CD4-positive, alpha-beta T cell treated with Interleukin-4 for 4 hours (primary cell): ENCODE measurements at places on chromosomes 5 and 9.

DNA sequence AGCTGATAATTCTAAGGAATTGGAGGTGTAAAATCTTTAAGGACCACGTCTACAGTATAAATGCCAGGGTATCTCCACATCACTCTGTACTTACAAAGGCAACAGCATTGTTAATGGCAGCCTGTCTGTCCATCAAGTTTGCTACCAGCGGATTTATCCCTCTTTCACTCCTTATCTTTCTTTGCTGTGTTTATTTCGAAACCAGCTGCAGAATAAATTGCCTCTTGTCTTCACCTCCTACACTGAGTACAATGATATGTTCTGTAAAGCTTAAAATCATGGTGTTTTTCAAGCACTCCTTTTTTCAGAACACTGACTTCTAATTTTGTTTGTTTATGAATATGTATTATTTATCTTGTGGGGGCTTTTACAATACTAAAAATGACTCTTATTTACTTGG is 1088.1 kb downstream of the NR2F1-AS1 start:
- no peak for DNase-seq

DNA sequence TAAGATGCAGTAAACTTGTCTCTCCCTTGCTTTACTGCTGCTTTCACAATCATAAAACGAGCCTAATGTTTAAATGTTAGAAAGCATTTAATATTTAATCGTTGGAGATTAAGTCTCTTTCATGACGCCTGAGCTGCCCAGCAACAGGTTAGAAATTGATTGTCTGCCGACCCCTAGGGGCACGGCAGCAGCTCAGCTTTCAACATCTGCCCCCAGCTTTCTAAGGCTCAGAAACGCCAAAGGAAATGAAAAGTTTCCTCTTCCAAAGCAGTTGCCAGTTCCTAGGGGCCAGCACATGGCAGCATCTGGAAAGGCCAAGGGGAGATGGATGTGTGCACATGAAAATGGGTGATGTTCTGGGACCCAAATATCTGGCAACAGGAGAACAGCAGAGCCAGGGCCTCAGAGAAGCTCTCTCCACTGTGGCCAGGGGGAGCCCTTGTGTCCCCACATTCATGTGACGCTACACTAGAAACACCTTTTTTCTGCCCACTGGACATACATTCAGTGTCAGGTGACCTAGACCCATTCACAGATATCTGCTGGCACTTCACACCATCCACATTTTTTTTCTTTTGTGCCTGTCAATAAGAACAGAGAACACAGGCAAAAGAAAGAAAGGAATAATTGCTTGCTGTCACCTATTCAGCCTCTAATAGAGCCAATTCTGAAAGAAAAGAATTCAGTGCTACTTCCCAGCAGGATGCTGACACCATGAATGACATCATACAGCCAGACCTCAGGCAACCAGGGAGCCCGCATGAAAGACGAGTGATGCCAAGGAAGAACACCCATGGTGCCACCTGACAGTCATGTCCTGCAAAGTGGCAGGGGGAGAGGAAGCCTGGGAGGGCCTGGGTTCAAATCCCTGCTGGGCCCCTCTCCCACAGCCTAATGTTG is 205.0 kb upstream of the TAS2R1 start:
- DNase-seq: no peak

DNA sequence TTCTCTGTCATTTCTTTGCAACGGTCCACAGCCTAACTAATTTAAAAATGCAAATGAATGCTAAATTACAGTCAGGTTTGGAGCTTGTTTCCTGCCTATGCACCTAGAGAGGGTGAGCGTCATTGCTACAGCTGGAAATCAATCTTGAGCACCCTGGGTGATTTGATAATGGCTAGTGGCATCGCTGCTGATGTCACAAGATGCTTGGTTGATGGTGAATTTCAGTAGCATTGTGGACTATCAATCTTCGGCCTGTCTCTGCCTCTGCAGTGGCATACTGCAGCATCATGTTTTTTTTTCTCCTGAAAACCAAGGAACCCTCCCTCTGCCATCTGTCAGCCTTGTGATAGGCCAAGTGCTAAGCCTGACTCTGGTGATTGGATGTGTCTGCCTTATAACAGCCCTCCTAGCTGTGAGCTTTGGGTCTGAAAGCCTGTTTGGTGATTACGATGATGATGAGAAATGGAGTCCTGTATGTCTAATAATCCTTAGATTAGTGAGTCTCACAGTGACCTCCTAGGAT is 75.3 kb downstream of the NMUR2 start:
- no peak for DNase-seq

- no peak for DNase-seq
These were observed 222.6 kb upstream of the PIK3R1 start for GRCh38 chr5:67992923-67993322.

DNA sequence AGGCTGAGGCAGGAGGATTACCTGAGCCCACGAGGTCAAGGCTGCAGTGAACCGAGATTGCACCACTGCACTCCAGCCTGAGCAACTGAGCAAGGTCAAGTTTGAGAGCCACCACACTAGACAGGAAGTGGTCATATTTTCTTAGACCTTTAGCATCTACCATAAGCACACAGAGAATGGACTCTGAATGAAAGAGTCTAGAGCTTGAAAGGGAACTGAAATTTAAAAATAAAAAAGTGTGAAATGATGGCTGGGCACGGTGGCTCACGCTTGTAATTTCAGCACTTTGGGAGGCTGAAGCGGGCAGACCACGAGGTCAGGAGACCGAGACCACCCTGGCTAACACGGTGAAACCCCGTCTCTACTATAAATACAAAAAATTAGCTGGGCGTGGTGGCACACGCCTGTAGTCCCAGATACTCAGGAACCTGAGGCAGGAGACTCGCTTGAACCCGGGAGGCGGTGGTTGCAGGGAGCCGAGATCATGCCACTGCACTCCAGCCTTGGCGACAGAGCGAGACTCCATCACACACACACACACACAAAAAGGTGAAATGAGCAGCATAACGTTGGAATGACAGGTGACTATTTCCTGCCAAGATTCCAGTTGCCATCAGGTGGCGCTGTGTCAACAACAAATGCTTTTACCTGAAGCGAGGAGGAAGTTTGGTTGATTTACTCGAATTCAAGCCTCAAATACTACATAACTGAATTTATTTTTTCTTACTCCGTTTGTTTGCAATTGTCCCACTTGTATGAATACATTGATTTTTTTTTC is 21.3 kb upstream of the AK3 start:
- DNase-seq: peak; percentile 85

DNA sequence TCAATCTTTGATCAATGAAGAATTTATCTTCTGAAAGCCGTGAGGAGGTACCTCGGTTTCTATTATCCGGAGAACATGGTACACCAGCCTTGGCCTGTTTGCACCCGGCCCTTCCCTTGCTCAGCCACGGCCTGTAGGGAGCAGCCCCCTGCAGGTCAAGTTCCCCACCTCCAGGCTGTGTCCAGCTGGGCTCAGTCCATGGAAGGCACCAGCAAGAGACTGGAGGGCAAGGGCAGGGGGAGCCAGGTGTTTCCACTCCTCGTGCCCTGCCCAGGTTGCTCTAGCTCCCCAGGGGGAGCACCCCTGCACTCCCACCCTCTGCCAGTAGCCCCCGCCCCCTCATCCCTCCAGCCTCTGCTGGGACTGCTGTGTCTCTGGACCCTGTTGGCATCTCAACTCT is 87.3 kb upstream of the ADAMTS2 start:
- DNase-seq: no peak

DNA sequence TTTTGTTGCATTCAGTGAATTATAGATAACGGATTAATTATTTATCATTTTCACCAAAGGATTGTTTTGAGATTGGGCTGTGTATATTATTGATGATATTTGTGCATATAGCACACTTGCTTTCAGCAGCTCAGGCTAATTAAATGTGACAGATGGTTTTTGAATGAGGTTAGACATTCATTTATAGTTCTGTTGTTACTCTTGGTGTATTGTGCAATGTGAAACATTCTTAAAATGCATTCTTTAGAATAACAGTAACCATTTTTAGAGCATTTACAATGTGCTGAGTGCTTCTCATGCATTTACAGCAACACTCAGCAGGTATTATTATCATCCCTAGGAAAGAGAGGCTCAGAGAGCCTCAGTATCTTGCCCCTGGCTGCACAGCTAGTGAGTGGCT is 23.8 kb downstream of the NANS start:
- DNase-seq: no peak

GRCh38 chr9:120878188-120879130 is 1.5 kb upstream of the PHF19 start:
- DNase-seq: no peak

GRCh38 chr9:35488566-35489312 is 1.2 kb upstream of the RUSC2 start:
- no peak for DNase-seq

GRCh38 chr9:31519011-31519410 is 865.4 kb upstream of the ACO1 start:
- peak; percentile 15 for DNase-seq

DNA sequence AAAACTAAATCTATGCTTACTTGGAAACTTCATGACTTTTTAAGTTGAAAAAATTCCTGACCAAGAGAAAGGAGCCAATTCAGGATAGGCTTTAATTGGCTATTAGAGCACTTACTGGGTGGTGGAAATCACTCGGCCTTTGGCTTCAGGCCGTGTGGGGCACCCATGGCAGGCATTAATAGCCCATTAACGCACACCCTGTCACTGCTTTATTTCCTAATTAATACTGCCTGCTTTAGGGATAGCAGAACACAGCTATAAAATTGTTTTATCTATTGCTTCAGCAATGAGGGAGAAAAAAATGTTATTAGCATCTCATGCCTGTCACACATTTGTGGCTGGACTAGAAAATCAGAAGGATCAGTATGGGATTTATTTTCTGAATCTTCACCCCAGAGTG is 58.1 kb downstream of the PSAT1 start:
- DNase-seq: no peak

GRCh38 chr9:27181381-27181780 is 72.4 kb downstream of the TEK start:
- DNase-seq: no peak

GRCh38 chr9:136656795-136657611 is 5.7 kb upstream of the EGFL7 start:
- DNase-seq: no peak

DNA sequence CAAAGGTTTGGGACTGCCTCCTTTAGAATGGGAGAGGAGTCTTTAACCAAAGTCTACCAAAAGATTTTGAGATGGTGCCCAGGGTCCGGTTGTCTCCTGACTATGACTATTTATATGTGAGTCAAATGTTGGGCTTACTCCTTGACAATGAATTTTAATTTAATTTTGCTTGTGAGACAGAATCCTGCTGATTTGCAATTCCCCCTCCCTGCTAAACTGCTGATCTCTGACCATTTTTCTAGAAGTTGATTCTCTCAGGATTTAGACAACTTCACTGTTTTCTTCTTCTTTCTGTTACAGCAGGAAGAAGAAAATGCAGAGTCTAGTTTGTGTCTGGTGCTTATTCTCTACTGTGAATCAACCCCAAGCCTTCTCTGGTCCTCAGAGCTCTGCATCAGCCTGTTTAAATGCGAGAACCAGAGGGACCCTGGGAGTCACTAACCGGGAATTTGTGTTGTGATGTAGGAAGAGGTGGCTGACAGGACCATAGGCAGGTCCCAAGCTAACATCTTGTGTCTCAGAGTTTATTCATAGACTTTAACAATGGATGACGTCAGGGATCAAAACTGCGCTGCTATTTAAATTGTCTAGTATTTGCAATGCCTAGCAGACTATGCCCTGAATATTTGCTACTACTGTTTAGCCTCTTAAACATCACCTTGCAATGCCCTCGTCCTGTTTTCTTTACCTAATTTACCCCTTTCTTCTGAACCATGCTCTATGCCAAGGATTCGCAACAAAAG is 124.0 kb upstream of the TAF11L2 start:
- no peak for DNase-seq

GRCh38 chr5:52817818-52818217 is 30.1 kb downstream of the ITGA1 start:
- no peak for DNase-seq

DNA sequence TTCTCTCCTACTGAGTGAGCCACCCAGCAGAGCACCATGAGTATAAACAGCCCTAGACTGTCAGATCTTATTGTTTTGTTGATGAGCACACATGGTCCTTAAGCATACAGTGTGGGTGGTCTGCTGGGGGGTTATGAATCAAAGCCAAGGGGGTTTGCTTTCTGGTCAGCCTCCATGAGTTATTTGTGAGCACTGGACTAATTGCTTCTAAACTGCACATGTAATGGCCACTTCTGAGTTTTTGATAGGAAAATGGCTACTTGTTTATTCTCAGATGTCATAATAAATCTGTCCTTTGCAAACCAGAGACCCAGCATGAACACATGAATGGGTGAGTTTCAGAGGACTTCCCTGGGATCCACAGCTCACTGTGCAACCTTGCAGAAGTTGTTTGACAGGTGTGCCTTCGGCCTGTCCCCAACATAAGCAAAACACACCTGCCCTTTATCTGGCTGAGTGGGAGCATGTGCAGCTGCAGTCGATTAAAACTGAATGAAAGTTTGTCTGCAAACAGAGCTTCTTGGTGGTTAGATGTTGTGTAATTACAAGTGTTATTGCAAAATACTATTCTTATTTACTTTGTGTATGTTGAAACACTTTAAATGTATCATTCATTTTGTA is 35.9 kb downstream of the MAMDC2 start:
- DNase-seq: no peak

- peak; percentile 60 for DNase-seq
These were observed 63.4 kb downstream of the RAPGEF1 start for GRCh38 chr9:131676431-131676972.

GRCh38 chr9:126894052-126894603 is 20.5 kb upstream of the RALGPS1 start:
- DNase-seq: no peak

- DNase-seq: no peak
These were observed 23.1 kb upstream of the DMRTA1 start for GRCh38 chr9:22423566-22423965.

GRCh38 chr5:6543830-6544560 is 88.8 kb downstream of the NSUN2 start:
- DNase-seq: no peak

DNA sequence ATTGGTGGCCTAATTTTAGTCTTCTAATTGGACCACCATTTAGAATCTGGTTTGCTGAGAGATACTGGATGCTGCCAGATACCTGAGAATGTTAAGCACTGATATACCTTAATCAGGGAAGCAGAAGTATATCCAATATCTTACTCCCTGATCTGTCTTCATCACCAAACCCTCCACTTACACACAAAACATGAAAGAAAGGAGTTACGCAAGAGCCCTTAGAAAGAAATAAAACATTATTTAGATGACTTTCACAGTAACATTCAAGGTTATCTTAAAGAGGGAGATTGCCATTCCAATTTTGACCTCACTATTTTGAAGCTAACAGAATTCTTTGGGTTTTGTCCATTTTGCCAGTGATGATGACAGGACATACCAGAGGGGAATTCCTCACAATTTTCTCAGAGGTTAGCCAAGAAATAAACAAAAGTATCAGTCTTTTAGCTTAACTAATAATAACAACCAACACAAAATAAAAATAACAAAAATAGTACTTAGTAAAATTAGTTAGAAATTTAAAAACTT is 496.1 kb downstream of the NFIB start:
- DNase-seq: no peak

GRCh38 chr9:85248514-85249312 is 493.0 kb downstream of the AGTPBP1 start:
- no peak for DNase-seq

GRCh38 chr9:108478431-108479332 is 377.1 kb downstream of the ACTL7B start:
- no peak for DNase-seq

- DNase-seq: no peak
These were observed 56.1 kb upstream of the TBCA start for GRCh38 chr5:77832166-77832770.
